ENCODE measurements at places on chromosomes 1 and 21.

GRCh38 chr1:242449661-242450060 is 74.8 kb downstream of the PLD5 start:
- no peak for DNase-seq

DNA sequence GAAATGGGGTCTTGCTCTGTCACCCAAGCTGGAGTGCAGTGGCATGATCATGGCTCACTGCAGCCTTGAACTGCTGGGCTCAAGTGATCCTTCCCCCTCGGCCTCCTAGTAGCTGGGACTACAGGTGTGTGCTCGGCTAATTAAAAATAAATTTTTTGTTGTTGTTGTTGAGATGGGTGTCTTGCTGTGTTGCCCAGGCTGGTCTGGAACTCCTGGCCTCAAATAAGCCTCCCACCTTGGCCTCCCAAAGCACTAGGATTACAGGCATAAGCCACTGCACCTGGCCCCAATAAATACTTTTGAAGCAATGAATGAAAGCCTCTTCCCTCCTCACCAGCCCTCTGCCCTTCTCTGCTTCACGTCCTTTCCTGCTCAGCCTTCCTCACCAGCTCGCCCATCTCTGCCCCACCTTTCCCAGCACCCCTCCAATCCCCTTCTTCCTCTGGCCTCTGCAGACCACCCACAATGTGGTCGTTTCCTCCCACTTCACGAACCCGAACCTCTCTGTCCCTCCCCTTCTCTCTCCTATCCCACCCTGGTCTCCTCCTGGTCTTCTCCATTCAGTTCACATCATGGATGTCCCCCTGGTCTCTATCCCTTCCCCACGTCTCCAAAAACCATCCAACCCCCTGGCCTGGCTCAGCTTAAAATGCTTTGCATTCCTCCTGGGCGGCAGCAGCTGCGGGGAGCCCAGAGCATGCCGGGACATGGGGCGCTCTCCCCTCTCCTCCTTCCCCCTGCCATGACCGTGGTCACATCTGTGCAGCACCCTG is 38.4 kb downstream of the RAP1GAP start:
- DNase-seq: no peak

DNA sequence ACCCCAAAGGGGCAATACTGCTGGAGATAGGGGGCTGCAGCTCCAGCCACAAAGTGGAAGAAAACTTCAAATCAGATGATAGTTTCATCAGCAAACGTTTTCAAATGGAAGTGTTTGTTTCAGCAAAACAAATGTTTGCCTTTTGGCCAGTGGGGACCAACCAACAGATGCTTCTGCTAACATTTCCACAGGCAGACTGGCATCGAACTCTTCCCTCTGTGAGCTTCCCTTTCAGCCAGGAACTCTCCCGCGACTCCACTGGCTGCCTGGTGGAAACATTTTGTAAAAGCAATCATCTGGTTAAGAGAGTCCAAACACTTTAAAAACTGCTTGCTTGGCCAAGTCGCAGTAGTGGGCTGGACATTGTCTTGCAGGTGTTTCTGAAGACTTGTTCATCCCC is 30.7 kb downstream of the CENPF start:
- DNase-seq: no peak

DNA sequence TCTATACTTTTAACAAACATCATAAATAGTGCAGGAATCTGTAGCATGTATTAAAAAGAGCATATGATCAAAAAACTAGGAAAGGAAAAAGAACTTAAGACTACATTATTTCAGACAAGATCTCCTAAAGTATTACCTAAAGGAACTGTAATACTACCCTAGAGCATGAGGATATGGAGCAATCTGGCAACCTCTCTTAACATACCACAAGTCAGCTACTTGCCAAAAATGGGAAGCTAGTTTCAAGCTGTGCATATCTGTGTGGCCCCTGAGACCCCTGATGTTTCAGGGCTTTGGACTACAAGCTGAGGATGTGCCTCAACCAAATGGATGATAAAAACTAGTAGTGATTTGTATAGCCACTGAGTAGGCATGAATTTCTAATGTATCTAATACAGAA is 525.6 kb downstream of the PTBP2 start:
- no peak for DNase-seq

GRCh38 chr1:66095190-66095589 is 302.5 kb downstream of the PDE4B start:
- no peak for DNase-seq

- no peak for DNase-seq
Observed at GRCh38 chr1:167443757-167444156, 74.6 kb downstream of the CD247 start.

DNA sequence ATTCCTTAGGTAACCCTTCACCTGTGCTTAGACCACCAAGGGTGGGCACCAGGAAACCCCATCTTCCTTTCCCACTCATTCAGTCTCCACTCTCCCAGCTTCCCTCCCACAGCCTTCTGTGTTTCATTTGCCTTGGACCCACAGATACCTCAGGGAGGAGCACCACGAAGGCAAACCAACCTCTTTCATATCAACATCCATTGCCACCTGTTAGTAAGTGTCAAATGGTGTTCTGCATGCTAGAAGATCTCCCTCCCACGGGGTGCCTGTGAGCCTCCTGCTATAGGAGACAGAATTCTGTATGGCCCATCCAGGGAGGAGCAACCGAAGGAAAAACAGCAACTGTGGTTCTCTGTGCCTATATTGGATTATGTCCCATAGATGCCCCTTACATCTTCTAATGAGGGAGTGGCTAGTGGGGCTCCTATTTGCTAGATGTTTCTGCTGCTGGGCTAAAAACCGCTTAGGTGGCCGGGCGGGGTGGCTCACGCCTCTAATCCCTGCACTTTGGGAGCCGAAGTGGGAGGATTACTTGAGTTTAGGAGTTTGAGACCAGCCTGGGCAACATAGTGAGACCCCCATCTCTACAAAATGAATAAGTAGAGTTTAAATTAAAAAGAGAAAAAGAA is 25.6 kb upstream of the SCCPDH start:
- DNase-seq: no peak
